Activated CD4-positive, alpha-beta T cell treated with anti-CD3 and anti-CD28 coated beads, Interleukin-2, amount 50 U/mL, for 16 hours (primary cell): ENCODE measurements at places on chromosomes 1 and 21.

DNA sequence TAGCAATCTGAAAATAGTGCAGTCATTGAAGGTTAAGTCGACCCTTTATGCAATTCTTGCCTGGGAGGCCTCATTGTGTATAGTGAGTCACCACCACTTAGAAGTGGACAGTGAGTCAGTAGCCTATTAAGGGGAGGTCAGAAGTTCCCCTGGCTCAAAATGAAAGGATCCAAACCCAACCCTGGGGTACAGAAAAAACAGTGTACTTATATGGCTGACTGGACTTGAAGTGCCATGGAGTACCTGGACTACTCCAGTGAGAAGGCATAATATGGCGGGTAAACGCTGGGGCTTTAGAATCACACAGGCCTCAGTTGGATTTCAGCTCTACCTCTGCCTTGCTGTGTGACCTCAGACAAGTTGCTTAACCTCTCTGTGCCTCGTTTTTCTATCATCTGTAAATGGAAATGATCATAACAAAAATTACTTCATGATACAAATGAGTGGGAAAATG is 2.2 kb upstream of the BCL9 start:
- no peak for DNase-seq

DNA sequence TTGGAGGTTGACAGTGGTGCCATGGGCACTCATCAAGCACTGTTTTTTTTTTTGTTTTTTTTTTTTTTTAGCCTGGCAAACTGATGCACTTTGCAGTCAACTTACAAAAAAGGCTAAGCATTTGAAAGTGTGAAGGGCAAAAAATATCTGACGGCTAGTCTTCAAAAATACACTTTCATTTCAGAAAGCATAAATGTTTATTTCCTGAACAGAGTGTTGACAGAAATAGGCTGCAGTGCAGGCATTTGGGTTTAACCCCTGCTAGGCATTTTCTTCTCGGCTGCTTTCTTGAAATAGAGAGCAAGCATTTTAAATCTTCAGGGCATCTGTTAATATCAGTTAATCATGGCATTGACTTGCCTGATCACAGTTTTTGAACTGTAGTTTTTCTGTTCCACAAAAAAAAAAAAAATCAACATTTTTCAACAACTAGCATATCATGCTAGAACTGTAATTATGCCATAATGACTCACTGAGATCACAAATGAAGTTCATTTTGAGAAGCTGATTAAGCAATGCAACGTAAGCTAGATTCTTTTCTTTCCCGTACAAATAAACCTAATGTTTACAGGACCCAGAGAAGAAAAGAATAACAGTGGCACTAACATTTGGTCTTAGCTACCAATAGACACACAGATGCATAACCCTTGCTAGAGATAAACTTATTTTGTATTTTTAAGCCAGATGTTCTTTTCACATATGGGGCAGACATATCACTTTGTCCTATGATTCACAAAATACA is 100.4 kb upstream of the USH2A start:
- no peak for DNase-seq

GRCh38 chr1:55527831-55528230 is 312.7 kb upstream of the USP24 start:
- DNase-seq = no peak

DNA sequence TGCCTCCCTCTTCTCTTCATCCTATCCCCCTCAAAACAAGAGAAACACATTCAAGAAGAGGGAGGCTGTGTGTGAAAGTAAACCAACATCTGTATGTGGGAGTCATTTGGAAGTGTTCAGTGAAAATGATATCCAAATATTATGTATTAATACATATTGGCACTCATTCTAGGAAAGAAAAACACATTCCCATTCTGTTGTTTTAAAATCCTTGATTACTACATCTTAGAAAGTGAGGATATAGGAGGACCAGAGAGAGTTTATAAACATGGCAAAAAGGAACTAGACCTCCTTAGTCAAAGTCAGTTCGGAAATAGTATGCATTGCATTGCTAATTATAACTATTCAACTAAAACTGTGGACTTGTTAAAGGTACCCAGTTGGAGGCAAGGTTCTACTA is 786.6 kb downstream of the ADGRL2 start:
- no peak for DNase-seq

- DNase-seq = no peak
Observed at GRCh38 chr1:47334765-47335435, 1.3 kb downstream of the CMPK1 start.

DNA sequence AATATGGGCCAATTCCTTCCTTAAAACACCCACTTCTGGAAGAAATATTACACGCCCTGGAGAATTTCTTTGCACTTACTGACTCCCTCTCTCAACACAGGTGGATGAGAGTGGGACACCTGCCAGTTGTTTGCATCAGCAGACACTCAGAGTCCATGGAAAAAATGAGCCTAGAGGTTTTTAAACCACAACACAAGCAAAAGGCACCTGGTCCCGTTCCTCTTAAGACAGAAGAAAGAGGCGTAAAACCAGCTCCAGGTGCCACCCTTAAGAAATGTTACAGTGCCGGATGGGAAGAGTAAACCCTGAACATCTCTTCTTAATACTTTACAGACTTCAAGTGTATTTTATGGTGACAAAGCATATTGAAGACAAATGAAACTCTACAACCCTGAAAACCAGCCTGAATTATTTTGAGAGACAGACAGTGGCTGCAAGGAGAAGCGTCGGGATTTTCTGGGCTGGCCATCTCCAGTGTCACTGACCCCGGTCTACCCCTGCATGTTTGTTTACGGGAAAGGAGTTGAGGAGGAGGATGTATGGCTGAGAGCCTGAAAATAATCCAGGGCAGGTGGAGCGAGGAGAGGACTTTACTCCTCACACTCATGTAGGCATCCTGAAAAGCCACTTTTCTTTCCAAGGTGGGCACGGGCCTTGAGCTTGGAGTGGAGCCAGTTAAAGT is 7.8 kb upstream of the RIPK4 start:
- no peak for DNase-seq

DNA sequence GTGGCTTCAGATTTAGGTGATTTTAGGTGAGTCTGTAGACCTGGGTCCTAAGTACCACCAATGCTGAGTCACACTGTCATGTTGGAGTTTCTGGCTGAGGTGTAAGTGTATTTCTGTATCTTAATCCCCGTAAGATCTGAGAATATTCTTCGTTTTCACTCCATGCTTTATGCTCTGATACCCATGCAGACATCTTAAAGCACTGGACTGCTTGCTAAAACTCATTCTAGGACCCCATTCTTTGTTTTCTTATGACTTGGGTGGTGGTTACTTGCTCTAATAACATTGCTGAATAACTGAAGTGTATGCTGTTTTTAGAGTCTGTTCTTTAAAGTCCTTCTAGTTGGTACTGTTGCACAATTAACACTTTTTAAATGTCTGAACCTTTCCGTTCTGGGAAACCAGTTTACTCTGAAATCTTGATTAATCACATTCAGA is 36.6 kb downstream of the CDC42 start:
- DNase-seq = peak; percentile 47

DNA sequence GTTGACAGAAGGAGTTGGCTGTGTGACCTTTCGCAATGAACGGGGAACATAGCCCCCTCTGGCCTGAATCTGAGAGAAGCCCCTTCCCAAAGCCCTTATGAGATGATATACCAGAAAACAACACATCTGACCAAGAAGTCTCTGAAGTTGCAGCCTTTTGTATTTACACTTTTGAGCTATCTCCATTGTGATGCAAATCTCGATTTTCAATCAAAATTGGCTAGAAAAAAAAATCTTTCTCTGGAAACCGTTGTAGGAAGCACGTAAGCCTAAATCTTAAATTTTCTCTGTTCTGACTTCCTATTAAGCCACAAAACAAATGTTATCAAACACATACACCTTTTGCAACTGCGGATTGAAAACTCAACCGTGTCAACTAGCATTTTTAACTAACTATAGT is 71.4 kb upstream of the OLIG2 start:
- no peak for DNase-seq

DNA sequence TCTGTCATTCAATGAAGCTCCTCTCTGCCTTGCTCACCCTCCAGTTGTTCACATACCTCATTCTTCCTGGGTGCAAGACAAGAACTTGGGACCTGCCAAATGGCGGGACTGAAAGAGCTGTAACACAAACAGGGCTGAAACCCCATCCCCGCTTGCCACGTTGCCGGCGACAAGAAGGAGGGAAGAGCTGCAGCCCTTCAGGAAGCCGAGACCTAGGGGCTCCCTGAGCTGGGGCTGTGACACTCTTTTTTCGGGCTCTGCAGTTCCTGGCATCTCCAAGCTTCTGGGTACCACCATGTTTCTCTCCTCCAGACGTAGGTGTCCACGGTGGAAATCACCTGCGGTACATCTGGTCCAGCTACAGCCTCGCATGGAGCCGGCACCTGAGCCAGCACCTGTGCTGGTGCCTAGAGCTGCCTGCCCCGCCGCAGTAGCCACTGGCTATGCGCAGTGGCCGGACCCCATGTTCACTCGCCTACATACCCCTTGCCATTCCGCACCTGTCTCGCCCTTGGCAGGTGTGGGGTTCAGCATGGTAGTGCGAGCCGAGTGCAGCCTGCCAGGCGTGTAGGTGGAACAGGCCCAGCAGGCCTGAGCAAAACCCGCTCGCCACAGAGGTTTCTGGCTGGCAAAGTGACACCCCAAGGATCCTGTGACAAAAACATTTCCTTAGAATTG is 367.0 kb upstream of the NEGR1 start:
- no peak for DNase-seq

GRCh38 chr1:212044851-212045250 is 9.3 kb downstream of the DTL start:
- DNase-seq = no peak

GRCh38 chr1:203373991-203374390 is 23.1 kb upstream of the FMOD start:
- DNase-seq = no peak

GRCh38 chr1:6899621-6900020 is 114.4 kb downstream of the CAMTA1 start:
- DNase-seq = no peak

GRCh38 chr1:62391369-62391971 is 45.4 kb upstream of the USP1 start:
- peak; percentile 31 for DNase-seq

DNA sequence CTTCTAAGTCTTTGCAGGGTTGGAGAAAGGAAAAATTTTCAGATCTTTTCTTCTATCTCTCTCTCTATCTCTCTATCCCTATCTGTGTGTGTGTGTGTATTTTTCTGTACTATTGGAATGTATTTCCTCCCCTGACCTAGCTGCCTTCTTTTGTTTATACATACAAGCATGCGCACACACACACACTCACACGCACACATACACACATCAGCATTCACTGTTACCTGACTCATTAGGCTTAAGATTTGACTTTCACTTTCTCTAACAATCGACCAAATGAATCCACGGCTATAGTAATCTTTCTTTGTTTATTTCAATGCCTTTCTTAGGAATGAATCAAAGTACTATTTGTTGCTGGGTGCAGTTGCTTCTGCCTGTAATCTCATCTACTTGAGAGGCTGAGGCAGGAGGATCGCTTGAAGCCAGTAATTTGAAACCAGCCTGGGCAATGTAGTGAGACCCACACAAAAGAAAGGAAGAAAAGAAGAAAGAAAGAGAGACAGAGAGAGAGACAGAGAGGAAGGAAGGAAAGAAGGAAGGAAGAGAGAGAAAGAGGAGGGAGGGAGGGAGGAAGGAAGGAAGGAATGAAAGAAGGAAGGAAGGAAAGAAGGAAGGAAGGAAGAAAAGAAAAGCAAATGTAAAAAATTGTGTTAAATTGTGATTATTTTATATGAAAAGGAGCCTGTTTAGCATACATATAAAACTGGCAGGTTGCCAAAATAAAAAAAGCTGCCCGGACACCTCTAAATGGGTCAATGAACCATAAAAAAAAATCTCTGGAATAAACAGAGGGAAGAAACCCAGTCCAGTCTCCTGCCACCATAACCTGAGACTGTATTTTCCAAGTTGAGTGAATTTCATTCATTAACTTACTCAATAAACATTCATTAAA is 206.8 kb downstream of the ZNF326 start:
- DNase-seq = no peak

DNA sequence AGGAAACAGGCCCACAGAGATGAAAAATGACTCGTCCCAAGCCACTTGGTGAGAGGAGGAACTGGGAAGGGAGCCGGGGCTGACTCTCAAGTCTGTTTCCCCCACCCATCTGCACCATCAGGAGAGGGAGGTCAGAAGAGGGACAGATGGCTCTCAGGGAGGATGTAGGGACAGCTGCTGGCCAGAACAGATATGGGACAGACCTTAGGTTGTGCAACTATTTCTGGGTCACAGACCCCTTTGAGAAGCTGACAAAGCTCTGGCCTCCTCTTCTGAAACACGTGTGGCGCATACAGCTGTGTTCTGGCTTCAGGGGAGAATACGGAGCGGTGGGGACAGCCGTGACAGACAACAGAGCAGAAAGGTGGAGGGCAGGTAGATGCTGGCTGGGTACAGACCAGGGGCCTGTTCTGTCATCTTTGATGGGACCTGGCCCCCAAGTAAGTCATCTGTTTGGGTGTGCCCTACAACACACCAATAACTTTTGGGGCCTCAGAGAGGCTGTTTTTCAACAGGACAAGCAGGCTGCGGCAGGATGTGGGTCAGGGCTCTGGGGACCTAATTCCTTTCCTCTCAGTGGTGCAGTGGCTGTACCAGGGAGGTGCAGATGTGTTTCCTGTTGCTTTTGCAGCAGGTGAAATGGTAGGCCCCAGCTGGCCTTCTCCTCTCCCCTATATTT is 7.3 kb downstream of the SH3BGRL3 start:
- DNase-seq = peak; percentile 87

DNA sequence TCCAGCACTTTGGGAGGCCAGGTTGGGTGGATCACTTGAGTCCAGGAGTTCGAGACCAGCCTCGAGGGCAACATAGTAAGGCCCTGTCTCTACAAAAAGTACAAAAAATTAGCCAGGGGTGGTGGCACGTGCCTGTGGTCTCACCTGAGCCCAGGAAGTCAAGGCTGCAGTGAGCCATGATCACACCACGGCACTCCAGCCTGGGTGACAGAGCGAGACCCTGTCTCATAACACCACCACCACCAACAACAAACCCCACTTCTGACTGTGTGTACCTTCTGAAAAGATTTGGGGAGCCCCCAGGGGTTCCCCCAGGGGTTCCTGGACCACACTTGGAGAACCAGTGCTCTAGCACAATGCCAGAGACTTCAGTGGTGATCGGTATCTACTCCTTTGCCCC is 29.9 kb downstream of the NUAK2 start:
- DNase-seq = no peak

DNA sequence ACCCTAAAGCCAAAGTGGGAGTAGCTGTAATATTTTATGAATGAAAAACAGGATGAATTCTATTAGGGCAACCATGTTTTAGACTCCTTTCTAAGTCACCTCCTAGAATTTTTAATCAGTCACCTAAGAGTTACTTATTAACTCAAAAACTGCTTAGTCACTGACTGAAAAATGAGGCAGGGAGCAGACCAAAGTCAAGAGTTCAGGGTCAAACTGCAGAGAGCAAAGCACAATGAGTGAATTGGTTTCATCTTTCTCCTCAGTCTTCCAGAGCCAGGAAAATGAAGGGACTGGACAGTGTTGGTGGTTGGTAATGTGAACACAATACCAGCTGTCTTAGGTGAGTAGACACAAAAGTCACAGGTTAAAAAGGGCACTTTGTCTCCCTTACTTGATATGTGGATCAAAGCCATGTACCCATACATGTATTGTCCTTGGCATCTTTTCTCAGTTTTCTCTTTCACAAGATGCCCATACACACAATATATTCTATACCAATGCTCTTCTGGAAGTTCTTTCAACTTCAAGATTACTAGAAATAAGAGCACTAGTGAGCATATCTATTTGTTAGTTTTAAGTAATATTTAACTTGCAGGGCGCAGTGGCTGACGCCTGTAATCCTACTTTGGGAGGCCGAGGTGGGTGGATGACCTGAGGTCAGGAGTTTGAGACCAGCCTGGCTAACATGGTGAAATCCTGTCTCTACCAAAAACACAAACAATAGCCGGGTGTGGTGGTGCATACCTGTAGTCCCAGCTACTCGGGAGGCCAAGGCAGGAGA is 42.2 kb downstream of the ATP1B1 start:
- DNase-seq = no peak
